Right lung (tissue), 10 donors: ENCODE measurements at places on chromosomes 1 and 21. TPM values are rescaled to one million over a fixed set of nuclear protein-coding genes. Genes with fewer than 3 reads are reported as not detected.
A peak's percentile ranks its signal among the peaks of the same experiment; 100 is the strongest.

The HCRTR1 gene
- polyA plus RNA-seq: 0.09 TPM

The BCAN gene
- 0.40 TPM for polyA plus RNA-seq

DNA sequence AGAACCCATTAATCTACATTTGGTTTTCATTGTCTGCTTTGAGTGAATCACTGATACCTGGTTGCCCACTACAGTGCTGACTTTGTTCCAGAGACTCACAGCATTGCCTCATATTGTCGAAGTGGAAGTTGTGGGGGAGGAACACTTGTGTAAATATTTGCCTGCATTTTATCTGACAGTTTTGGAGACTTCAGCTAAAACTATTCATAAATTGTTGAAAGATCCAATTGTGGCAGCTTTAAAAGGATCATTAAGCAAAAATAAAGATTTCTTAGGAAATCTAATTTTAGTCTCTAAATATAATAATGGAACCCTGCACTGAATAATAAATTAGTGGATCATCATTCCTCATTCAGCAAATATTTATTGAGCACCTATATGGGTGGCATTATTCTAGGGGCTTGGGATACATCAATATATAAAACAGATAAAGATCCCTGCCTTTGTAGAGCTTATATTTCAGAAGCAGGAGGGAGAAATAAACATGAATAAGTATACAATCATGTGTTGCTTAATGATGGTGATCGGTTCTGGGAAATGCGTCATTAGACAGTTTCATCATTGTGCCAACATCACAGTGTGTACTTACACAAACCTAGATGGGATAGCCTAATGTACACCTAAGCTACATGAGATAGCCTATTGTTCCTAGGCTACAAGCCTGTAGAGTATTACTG is 73.5 kb downstream of the OSBPL9 start:
- DNase-seq: no peak

The VHLL gene
- polyA plus RNA-seq: not detected

DNA sequence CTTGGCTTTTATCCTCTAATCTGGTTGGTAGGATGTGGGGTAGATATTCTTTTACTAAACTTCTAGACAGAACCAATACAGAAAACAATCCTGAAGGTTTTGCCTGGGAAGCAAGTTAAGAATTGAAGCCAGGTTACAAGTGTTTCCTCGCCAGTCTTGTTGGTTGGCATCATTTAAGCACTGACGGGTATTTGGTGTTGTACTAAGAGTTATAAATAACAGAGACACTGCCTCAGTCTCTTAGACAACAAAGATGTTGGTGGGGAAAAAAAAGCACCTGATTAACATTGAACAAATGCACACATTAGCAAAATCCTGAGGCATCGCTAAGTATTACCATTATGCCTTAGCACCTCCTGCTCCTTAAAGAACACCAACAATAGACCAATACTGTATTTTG is 272.2 kb downstream of the BRINP2 start:
- DNase-seq: no peak

GRCh38 chr1:93993731-93994130 is 84.5 kb upstream of the GCLM start:
- DNase-seq: no peak

- no peak for DNase-seq
Observed at GRCh38 chr21:31282095-31282709, 61.9 kb downstream of the TIAM1 start.

GRCh38 chr1:222523852-222524251 is 24.1 kb downstream of the HHIPL2 start:
- no peak for DNase-seq

DNA sequence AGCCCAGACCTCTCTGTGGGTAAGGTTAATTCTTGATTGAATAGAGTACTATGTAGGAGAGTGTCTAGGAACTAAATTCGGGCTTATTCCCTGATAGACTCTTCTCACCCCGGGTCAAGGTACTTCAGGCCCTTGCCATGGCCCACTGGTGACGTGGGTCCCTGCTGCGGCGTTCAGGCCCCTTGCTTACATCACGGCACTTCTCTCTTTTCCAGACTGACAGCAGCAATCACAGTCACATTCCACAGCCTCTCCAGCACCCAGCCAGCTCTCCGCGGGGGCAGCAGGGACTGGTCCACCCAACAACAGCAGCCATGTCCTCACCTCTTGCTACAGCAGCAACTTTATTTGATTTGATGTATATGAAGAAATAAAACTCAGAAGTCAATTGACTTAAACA is 401.2 kb upstream of the VAMP3 start:
- no peak for DNase-seq

GRCh38 chr1:206982216-206982615 is 12.0 kb upstream of the FCAMR start:
- DNase-seq: peak; percentile 36

GRCh38 chr1:200893411-200893901 is 1.2 kb upstream of the INAVA start:
- no peak for DNase-seq

The SLC44A5 gene
- 7.4 TPM for polyA plus RNA-seq

The LHX4 gene
- polyA plus RNA-seq: 5.1 TPM

- no peak for DNase-seq
Observed at GRCh38 chr1:246428542-246429308, 78.4 kb downstream of the SMYD3 start.

DNA sequence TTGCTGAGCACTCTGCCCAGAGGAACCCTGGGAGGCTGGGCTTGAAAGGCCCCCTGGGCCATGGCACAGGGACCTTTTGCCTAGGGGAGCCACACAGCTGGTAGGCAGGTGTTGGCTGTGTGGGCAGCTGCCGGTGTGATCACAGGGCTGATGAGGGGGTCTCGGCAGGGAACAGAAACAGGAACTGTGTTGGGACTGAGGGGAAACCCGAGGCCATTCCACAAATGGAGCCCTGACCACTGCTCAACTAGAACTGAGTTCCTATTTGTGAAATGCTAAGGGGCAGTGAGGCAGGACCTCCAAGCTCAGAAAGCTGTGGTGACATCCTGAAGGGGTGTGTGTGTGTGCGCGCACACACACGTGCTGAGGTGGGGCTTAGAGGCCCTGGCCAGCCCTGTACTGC is 6.4 kb upstream of the THEM5 start:
- no peak for DNase-seq

The PRR9 gene
- polyA plus RNA-seq: not detected

GRCh38 chr1:95879498-95880050 is 645.6 kb downstream of the RWDD3 start:
- no peak for DNase-seq

DNA sequence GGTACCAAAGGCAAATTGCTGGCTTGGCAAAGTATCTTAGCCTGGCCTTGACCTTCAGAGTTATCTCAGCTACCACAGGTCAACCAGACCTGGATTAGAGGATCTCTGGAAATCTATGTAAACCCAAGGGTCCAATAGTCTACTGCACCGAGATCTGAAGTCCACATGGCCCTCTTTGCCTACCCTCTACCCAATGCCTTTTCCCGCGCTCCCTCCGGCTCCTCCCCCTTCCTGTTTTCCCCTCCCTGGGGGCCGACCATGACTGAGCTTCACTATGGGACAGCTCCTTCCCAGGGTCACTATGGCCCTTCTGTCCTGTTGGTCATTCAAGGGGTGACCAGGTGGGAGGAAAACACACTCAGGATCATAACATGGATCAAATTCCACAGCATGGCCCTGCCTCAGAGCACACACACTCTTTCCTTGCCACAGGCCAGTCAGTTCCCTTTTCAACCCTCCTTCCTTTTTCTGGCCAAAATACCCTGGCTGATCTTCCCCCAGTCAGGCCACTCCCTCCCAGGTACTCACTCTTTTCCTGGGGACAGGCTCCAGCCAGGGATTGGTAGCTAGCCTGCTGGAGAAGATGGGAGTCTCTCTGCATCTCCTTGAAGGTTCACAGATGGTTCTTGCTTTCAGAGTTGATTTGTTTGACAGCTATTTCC is 19.1 kb upstream of the TMEM183A start:
- DNase-seq: no peak

The LRRC3 gene
- polyA plus RNA-seq: 6.6 TPM

The CRP gene
- polyA plus RNA-seq: not detected

- DNase-seq: no peak
Observed at GRCh38 chr1:219092206-219092605, 81.5 kb upstream of the LYPLAL1 start.

DNA sequence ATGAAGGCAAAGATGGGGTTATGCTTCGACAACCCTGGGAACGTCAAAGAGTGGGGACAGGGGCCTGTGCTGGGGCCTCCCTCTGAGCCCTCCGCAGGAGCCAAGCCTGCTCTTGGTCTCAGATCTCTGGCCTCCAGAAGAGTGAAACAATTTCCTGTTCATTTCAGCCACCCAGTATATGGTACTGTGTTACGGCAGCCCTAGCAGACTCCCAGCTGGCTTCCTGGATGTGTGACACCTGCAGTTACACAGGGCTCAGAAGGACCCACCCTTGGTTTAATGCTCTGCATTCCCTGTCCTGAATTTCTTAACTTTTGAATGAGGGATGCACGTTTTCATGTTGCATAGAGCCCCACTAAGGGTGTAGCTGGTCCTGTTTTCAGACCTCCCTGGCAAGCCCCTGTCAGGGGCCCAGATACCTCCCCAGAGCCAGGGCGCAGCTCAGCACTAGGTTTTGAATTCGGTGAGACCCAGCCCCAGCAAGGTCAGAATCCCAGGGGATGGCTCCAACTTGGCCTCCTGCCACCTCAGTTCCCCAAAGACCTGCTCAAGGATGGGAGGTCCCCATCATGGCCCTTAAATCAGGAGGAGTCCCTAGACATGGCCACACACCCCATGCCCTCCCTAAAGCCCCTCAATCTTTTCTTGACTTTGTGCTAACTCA is 79.0 kb upstream of the IFFO2 start:
- DNase-seq: no peak

DNA sequence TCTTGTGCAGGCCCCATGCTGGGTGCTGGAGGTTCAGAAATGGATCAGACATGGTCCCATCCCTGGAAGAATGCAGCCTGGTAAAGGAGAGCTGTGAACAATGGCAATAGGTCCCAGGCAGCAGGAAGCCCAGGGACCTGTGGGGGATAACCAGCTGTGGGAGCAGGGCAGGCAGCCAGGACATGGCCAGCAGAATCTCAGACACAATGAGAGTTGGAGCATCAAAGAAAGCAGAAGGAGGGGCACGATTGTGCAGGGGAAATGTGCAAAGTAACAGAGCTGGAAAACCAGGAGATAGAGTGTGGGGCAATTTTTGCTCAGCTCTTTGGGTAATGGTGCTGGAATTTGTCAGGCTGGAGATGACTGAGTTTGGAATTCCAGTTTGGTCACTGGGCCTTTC is 44.3 kb downstream of the C8B start:
- DNase-seq: no peak

DNA sequence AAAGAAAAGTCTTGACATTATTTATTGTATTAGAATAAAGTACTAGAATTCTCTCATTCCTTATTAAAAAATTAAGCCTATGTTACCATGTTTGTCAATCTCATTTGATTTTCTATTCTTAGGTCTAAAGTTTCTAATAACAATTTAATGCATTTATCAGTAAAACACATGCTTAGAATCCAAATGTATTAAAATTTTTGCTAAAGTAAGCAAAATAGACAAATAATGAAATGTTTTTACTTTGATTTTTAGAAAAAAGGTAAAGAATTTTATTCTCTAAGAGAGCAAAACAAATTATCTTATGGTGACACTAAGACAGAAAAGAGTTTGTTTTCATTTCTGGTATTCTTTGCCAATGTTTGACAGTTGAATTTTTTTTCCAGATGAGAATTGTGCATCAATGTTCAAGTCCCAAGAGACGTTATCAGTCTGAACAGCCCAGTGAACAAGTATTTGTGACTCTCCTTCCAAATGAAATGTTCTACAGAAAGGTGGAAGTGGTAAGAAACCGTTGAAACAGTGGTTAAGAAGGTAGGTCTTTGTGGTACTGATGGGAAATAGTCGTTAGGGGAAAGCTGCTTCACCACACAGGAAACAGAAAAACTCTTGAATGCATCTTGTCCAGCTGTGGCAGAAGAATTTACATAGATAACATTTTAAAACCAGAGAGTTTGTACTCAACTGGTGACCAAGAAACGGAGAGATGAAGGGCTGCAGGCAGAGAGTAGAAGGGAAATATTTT is 402.5 kb downstream of the PTPRC start:
- DNase-seq: no peak

DNA sequence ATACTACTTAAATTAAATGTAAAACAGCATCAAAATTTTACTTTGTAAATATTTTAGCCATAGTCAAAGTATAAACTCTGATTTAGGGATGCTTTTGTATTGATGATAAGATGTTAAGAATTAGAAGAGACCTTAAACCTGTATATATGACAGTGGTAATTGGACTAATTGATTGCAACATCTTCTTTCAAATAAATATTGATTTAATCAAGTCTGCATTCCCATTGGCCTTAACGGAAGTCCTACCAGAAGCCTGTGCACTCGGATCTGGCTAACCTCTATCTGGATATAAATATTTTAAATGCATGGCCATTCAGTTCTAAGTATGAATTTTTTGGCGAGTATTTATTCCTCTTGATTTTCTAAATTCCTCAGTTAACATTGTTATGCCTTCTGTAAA is 856.1 kb downstream of the USP25 start:
- no peak for DNase-seq

DNA sequence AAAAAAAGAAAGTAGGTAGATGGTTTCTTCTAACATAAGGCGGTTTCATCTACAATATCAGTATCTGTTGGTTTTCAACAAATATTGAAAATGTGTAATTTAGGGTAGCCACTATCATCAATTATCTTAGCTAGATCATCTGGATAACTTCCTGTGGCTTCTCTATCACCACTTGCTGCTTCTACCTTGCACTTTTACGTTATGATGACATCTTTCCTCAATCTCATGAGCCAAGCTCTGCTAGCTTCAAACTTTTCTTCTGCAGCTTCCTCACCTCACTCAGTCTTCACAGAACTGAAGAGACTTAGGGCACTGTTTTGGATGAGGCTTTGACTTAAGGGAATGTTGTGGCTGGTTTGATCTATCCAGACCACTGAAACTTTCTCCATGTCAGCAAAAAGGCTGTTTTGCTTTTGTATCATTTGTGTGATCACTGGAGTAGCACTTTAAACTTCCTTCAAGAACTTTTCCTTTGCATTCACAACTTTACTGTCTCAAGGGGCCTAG is 144.9 kb upstream of the HP1BP3 start:
- no peak for DNase-seq

DNA sequence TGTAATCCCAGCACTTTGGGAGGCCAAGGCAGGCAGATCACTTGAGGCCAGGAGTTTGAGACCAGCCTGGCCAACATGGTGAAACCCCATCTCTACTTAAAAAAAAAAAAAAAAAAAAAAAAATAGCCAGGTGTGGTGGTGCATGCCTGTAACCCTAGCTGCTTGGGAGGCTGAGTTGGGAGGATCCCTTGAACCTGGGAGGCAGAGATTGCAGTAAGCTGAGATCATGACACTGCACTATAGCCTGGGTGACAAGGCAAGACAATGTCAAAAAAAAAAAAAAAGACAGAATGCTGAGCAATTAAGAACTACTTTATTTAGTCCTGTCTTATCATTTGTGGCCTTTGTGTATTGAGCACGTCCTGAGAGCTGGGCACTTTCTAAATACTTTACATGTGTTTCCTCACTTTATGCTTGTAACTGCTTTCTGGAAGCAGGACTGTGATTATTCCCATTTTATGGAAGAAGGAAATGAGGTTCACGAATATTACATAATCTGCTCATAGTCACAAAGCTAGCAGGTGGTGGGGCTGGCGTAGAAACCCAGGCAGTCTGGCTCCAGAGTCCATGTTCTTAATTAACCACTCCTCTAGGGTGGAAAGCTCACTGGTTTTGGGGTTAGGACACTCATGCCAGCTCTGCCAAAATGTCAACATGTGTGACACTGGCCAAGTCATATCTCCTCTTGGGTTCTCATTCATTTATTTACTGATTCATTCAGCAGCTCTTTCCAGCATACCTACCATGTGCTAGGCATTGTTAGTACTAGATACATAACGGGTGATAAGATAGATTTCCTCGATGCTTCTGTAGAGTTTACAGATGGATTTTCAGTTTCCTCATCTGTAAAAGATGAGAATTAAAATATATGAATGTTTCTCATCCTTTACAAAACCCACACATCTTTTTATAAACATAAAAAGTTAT is 57.7 kb downstream of the DDR2 start:
- DNase-seq: no peak
